ENCODE measurements at places on chromosomes 13 and 19.

DNA sequence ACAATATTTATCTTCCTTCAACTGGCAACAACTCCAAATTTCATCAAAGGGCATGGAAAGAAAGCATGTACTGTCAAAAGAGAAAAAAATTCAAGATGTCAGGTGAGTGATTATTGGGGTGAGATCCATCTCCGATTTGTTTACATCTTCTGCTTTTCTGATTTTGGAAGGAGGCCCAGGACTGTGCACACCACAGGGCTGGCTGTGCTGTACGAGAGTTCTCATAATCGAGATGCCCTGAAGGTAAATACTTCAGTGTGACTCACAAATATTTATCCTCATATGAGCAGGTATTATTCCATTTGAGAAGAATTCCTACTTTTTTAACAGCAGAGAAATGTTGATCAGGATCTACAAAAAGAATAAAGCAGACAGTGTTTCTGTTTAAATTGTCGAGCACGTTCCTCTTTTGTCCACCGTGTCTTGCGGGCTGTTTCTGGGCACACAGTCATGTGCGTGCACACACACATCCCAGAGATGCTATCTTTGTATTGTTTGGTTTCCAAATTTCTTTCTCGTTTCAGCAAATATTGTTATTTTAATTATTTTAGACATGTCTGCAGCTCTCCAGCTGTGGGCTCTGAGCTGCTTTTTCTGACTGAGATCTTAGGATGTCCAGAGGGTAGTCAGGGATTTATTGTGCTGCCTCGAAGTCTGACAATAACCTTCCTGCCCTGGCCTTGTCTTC is 103.8 kb downstream of the KL start:
- no peak for DNase-seq

DNA sequence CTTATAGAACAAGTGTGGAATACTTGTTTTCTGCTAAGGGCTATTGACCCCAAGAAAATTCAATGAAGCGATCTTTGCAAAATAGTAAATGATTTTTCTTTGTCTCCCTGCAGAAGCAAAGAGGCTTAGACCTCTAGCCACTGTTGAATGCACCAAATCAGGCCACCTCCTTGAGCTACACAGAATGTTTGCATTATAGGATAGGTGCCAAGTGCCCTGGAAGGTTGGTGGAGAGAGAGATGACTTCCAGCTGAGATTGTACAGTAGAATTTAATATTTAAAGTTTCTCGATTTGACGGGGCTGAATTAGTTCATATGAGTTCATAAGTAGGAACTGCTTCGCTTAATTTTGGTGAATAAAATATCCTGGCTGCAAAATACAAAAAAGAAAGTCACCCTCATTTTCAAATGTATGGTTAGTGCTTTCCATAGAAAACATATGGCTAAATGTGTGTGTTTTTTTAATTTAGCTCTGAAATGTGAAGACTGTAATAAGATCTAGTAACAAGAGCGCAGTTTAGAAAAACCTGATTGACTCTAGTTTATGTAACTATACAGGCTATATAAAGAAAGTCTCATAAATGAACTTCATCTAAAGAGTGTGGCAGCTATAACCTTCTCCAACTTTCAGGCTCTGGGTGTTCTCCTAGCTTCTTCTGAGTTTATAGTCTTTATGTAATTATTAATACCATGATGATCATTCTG is 41.6 kb downstream of the LRCH1 start:
- DNase-seq = no peak

DNA sequence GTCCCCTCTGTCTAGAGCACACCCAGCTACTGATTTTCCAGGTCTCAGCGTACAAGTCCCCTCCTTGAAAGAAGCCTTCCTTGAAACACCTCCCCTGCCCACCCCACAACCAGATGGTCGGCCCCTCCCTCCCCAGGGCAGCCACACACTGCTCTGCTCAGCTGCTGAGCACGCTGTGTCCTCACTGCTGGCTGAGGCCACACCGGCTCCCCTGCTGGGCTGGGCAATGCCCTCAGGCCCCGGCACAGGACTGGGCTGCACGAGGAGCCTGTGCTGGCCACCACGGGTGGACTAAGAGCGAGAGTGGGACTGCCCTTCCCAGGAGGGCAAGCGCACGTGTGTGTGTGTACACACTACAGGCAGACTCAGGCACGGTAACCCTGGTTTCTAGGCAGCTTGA is 11.8 kb upstream of the RSPH6A start:
- no peak for DNase-seq

DNA sequence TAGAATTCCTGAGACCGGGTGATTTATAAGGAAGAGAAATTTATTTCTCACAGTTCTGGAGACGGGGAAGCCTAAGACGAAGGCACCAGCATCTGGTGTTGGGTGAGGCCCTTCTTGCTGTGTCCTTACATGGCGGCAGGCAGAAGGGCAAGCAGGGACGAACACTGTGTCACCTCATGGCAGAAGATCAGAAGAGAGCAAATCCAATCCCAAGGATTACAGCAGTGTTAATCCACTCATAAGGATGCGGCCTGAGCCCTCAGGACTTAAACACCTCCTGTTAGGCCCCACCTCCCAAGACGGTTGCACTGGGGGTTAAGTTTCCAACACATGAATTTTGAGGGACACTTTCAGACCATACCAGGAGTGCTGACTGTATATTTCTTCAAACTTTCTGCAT is 6.7 kb upstream of the FBL start:
- DNase-seq = no peak

DNA sequence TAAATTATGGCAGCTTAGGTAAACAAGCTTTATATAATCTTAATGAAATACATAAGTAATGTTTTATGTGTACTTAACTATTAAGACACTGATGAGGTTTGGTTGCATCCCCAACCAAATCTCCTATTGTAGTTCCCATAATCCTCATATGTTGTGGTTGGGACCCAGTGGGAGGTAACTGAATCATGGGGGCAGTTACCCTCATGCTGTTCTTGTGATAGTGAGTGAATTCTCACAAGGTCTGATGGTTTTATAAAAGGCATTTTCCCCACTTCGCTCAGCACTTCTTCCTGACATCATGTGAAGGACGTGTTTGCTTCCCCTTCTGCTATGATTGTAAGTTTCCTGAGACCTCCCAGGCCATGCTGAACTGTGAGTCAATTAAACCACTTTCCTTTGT is 212.7 kb downstream of the DIAPH3 start:
- no peak for DNase-seq

- DNase-seq = no peak
Measured at GRCh38 chr19:43524922-43525835, 1.8 kb downstream of the ETHE1 start.

DNA sequence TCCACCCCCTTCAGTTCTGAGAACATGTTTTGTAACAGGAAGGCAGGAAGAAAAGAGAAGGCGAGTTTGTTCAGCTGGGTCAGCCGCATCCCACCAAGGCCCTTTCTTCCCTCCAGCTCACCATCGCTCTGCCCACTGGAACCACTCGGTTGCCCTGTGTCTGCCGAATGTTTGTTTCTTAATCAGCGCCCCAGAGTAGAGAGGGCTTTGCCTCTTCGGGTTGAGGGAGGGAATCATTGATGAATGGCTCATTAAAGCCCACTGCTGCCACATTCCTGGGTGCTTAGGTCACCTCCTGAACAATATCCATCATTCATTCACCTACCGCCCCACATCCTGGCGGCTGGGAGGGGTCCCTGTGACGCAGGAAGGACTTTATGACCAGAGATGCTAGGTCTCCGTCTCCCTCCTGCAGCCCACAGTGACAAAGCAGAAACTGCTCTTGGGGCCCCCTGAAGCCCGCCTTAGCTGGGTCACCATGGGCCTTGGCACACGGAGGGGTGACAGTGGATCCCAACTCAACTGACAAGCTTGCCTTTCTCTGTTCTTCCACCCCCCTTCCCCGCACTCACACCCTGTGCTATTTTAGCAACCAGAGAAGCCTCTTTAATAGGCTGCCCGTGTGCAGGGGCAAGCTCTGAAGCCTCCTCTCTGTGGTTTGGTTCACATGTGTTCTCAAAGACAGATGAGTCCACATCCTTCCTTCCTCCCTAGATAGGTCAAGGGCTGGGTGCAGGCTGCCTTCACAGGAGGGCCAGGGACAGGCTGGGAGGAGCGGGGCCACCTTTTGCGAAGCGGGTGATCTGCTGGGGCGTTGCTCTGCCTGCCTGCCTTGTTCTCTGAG is 46.2 kb downstream of the ACTN4 start:
- no peak for DNase-seq

DNA sequence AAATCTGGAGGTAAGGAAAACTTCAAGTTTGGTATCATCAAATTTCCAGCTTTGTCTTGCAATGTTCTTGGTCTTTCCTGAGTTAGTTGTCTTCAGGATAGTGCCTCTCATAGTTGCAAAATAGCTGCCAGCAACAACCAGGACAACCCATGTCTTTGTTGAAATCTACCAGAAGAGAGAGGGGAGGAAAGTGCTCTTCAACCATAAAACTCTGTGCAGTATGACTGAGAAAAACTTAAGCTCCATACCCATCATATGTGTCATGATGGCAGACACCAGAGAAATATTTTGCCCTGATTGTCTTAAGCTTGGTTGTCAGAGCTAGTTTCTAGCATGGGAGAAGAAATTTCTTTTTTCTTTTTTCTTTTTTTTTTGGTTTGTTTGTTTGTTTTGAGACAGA is 103.3 kb downstream of the SPRY2 start:
- DNase-seq = no peak

GRCh38 chr19:29287061-29287460 is 74.1 kb upstream of the UQCRFS1 start:
- DNase-seq = no peak

GRCh38 chr19:45444318-45445041 is 20.8 kb upstream of the ERCC1 start:
- peak; percentile 57 for DNase-seq

- no peak for DNase-seq
Measured at GRCh38 chr19:1173159-1173844, 766 bp downstream of the SBNO2 start.

GRCh38 chr19:1252821-1253513 is 4.6 kb downstream of the MIDN start:
- DNase-seq = peak; percentile 58

- DNase-seq = no peak
Measured at GRCh38 chr13:51153527-51153926, 42.5 kb upstream of the C13orf42 start.

DNA sequence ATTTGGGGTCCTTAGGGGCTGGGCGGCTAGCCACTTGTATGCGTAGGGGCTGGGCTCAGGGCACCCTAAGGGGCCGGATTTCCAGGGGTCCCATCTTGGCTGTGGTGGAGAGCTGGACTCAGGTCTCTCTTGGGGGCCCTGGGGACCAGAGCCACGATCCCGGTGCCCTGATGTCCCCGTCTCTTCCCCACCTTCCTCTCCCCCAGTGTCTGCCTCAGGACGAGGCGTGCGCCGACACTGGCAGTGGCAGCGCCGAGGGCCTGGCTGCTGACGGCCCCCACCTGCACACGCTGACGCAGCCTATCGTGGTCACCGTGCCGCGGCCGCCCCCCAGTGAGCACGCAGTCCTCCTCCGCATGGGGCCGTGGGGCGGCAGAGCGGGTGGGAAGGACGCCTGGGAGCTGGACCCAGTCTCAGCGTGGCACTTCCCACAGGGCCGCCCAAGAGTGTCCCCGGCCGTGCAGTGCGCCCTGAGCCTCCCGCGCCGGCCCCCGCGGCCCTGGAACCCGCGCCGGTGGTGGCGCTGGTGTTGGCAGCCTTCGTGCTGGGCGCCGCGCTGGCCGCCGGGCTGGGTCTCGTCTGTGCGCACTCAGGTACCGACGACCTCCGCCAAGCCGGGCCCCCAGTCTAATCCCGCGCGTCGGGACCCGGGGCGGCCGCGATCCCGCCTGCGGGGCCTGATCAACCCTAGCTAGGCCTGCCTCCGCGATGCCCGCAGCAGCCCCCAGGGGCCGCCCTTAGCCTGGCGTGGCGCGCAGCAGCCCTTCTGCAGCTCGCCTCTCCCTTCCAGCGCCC is 2.7 kb upstream of the SNAPC2 start:
- DNase-seq = peak; percentile 52

- no peak for DNase-seq
Measured at GRCh38 chr13:20633802-20634201, 66.8 kb downstream of the IFT88 start.

DNA sequence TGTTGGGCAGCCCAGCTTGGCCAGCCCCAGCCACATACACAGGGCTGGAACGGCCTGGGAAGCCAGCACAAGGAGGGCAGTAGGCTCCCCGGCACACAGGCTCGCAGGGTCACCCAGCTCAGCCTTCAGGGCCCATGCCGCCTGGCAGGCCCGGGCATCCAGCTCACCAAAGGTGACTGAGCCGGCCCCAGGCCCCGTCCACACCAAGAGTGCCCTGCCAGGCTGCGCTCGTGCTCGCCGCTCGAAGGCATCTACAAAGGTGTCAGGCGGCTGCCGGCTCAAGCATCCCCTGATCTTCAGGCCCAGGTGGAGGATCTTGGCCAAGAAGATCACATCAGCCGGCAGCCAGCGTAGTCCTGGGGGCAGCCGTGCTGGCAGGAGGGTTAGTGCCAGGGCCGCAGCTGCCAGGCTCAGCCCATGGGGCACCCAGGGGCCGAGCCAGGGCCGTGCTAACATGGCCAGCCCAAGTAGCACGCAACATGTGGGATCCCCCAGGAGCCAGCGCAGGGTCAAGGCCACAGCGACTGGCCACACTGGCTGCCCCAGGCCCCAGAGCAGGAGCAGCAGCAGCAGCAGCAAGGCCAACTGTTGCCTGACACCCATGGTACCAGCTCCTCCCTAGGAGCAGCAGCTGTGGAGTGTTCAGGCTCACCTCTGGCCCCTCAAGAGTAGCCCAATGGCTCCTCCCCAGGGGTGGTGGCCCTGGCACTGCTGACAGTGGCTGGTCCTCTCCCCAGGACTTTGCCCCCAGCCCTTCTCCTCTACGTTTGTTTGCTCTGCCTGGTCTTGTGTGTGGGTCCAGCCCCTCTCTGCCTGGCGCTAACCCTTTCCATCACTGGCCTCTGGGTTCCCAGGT is at the start of gene SLC27A5:
TSS of gene SLC27A5 (minus strand) at position 640 of the 856 bp plus-strand sequence. CDS start at position 603, 37 bp downstream.
- no peak for DNase-seq

DNA sequence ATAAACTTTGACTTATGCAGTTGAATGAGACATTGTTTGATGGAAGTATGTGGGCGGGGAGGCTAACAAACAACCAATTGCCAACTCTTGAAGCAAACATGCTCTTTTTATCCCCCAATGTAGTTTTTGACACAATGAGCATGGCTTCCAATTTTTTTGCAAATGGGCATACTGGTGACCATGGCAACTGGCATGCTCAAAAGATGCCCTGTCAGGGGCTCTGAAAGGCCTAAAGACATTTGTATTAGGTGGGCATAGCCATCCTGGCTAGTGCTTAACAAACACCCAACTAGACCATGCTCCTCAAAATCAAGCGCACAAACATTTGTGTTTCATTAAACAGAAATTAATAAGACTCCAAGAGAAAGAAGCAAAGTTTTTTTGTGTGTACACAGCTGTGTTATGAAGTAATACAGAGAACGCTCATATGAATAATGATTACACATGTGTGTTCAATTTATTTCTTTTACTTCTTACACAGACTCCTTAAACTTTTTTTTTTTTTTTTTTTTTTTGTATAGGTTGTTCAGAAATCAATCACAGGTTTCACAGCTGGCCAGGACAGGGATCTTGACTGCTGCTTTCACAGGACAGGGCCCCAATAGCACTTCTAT is 95.6 kb downstream of the DLEU7 start:
- no peak for DNase-seq

GRCh38 chr13:51858433-51859247 is 3.1 kb upstream of the CCDC70 start:
- DNase-seq = no peak

DNA sequence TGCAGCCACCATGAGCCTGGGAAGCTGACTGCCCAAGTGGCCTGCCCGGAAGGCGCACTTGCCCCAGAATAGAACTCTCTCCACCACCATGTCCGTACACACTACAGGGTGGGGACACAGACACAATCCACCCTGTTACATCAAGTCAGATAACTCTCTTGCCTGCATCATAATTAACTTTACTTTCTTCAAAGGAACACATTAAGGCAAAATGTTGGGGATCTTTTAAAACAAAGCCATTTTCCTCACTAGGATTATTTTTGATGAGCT is 23.3 kb upstream of the VSTM2B start:
- no peak for DNase-seq

- DNase-seq = peak; percentile 18
Measured at GRCh38 chr13:27170516-27171243, 931 bp downstream of the USP12 start.

All from stimulated activated CD4-positive, alpha-beta T cell treated with anti-CD3 and anti-CD28 coated beads, Interleukin-15, amount 100 ng/mL, for 1 hour (primary cell).